ENCODE measurements at places on chromosomes 2 and 18. TPM values are rescaled to one million over a fixed set of nuclear protein-coding genes. Genes with fewer than 3 reads are reported as not detected.

ITPRIPL1 gene
- 0.42 TPM for total RNA-seq

MROH2A gene
- not detected for total RNA-seq

PARD3B gene
- 6.0 TPM for total RNA-seq

- DNase-seq = no peak
- no peaks in the 10 kb centered on the region for H3K4me1 ChIP-seq
- no peak overlapping the region for H3K4me3 ChIP-seq
- H3K27ac ChIP-seq = no peak overlapping the region
- H3K36me3 ChIP-seq = no peaks in the 10 kb centered on the region
Measured at GRCh38 chr2:147689220-147689909, 155.5 kb upstream of the ACVR2A start.

DNA sequence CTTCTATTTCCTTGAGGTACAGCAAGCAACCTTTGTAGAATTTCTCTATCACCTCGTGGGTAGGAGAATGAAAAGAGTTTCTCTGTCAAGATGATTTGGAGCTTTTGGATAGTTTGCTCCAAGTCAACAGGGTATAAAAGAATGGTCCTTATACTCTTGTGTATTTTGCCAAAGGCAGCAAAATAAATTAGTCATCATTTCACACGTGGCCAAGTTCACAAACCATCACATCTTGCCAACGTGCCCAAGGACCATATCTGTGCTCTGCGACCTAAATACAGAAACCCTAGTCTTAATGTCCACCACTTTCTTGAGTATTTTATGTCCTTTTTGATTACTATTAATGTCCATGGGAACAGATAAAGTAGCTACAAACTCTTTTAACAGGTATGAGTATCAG lies 262.9 kb downstream of the AFF3 start:
- no peak overlapping the region for H3K27ac ChIP-seq
- H3K4me3 ChIP-seq = no peak overlapping the region
- DNase-seq = no peak
- H3K27me3 ChIP-seq = no peaks in the 10 kb centered on the region

- H3K27me3 ChIP-seq = no peaks in the 10 kb centered on the region
- no peak overlapping the region for H3K27ac ChIP-seq
- no peaks in the 10 kb centered on the region for H3K36me3 ChIP-seq
- H3K4me1 ChIP-seq = no peaks in the 10 kb centered on the region
Measured at GRCh38 chr2:123953846-123954245, 71.2 kb upstream of the CNTNAP5 start.
